ENCODE measurements at places on chromosomes 7 and 10.
A peak's percentile ranks its signal among the peaks of the same experiment; 100 is the strongest.

GRCh38 chr7:79281426-79281825 is 172.0 kb downstream of the MAGI2 start:
- DNase-seq, result no peak

DNA sequence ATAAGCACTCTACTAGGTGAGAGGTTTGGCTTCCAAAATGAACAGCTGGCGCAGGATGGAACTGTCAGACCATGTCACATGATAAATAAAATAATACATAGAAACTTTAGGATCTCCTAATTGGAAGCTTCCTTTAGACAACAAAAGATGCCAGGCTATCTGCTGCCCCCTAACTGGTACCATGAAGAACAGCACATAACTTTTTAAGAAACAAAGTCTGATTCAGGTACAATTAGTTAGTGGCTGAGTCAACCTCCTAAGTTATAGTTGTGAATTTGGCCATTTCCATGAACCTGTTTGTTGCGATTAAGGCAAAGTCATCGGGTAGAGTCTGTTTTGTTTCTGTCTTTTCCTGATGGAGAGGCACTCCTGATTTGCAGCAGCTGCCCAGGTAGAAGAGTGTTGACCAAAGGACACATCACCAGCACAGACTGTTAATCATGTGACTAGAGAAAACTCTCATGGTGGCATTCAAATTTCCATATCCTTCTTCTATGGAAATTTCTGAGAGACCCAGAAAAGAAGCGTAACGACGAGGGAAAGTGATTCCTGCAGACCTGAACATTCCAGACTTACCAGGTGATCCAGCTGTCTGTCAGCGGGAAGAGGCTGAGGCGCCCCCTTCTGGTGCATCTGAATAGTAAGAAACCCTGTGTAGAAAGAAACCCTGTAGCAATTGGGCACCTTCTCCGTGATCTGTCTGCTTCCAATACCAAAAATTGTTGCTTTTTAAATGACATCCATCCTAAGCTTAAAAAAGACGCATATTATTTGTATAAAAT is 8.6 kb upstream of the INHBA start:
- no peak for DNase-seq

- no peak for DNase-seq
Measured at GRCh38 chr10:130964771-130965170, 346.8 kb downstream of the TCERG1L start.

GRCh38 chr7:157520249-157520648 is 183.4 kb downstream of the DNAJB6 start:
- no peak for DNase-seq

GRCh38 chr7:151381348-151382078 is 28.3 kb downstream of the WDR86 start:
- no peak for DNase-seq

- no peak for DNase-seq
Measured at GRCh38 chr7:47786557-47787248, 161.6 kb downstream of the PKD1L1 start.

DNA sequence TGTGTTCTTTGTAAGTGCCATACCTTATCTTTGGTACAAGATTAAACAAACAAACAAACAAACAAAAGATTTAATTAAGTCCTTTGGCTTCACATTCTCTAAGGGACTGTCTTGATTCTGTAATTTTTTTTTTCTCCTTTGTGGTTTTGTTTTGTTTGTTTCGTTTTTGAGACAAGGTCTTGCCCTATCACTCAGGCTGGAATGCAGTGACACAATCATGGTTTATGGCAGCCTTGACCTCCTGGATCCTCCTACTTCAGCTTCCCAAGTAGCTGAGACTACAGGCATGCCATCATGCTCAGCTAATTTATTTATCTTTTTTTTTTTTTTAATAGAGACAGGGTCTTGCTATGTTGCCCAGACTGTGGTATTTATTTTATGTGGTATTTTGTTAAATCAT is 165.8 kb downstream of the LRRC4 start:
- no peak for DNase-seq

DNA sequence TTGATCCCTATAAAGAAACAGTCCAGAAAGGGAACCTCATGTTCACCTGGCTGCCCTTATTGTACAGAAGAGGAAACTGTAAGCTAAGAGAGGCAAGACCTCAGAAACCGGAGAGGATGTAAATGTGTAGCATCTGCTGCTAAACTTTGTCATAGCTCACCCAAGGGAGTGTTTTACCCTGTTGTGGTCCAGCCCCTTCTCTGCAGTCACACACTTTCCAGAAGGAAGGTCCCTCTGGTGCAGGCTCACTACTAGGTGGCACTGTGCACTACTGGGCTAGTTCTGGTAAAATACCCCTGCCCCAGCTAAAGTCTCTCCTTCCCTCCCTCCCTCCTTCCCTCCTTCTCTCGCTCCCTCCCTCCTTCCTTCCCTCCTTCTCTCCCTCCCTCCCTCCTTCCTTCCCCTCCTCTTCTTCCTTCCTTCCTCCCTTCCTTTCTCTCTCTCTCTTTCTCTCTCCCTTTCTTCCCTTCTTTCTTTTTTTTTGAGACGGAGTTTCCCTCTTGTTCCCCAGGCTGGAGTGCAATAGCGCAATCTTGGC is 42.5 kb upstream of the LCOR start:
- no peak for DNase-seq

DNA sequence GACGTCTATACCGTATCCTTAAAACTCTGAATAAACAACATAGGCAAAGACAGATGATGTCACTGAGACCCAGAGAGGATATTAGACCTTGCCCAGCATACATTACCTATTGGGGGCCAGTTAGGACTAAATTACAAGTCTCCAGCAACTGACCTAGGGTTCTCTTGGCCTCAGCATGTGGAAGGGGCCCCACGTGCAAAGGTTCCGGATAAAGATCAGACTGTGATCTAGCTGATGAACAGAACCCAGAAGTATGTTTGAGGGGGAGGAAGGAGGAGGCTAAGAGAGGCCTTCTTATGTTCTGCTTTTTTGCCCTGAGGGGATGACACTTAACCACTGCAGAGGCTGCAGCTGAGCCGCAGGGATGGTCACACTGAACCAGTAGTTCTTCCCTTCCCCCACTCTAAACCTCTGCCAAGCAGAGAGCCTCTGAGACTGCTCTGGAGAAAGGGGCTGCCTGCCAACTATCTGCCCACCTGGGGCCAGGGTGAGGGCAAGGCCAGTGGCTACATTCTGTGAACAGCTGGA is 24.0 kb upstream of the KMT2C start:
- peak; percentile 58 for DNase-seq

GRCh38 chr7:146346096-146346495 is 229.5 kb downstream of the CNTNAP2 start:
- DNase-seq, result peak; percentile 35

- DNase-seq, result no peak
Measured at GRCh38 chr10:110404413-110404812, 93.3 kb upstream of the DUSP5 start.

- no peak for DNase-seq
Measured at GRCh38 chr10:110918269-110918642, 724 bp downstream of the BBIP1 start.

DNA sequence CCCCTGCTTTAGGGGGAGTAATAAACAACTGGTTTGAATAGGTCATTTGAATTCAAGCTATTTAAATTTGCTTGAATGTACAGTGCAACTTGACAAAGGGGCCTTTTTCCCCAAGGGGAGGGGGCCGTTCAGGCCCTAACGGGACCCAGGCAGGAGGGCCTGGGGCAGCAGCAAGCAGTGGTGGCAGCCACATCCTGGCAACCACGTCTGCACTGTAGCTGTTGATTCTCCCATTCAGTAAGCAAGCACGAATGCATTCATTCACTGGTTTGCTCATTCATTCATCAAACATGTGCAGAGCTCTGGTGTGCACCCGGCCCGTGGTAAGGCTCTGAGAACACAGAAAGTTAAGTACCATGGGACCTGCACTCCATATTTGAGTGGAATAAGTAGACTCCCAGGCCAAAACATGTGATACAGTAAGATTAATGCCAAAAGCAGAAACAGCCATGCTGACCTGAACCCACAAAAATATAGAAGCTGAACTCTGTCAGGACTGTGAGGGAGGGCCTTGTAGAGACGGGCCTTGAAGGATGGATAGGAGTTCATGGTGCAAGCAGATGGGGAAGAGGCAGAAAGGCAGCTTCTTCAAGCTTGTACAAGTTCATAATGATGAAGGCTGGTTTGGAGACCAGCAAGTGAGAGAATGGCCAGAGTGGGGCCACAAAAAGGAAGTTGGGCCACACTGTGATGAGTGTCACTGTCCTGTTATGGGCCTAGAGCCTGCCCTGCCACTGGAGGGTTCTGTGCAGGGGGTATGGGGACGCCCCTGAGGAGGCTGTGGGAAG is 29.3 kb upstream of the C10orf53 start:
- DNase-seq, result no peak

GRCh38 chr7:20172736-20173334 is 44.3 kb downstream of the MACC1 start:
- DNase-seq, result peak; percentile 76

DNA sequence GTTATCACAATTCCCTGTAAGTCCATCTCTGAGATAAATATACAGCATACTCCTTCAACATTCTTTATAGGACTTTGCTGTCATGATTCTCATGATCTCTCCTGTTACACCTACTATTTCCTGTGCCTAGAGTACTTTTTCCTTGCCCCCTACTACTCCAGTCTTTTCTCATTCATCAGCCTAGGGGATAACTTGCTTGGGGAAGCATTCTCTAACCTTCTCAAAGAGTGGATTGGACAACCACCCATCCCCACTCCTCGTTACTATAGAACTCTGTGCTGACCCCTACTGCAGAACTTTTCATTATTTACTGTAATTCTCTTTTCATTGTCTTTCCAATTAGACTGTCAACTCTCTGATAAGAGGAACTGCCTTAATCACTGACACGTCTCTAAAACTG is 57.4 kb upstream of the TFEC start:
- DNase-seq, result no peak

- DNase-seq, result no peak
Measured at GRCh38 chr7:139500770-139501138, 17.3 kb upstream of the KLRG2 start.

DNA sequence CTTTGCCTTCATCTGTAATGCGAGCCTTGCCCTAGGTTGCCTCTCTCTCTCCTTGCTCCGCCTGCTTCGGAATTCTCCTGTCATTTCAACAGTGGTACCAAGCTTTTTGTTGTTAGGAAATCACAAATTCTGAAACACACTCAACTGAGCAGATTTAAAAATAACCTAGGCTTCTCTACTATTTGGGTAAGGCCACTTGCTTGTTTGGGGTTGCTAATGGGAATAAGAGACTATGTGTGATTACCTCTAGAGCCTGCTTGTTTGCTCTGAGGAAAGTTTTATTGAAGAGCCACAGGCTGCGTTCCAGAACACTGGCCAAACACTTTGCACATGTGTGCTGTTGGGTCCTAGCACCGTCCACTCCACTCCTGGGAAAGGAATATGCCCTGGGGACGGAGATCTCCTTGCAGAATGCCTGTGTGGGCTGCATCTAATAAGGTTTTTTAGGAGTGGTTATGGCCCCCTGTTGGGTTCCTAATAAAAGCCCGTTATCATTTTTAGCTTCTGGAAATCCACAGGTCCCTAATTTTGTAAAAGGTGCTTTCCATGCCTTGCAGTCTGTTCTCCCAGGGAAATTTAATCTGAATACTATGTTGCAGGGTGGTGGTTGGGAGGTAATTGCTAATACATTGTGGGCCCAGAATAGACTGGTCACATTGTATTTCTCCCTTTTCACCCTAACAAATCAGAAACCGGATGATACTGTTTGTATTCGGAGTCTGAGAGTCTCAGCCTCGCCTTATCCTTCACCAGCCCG is 68.7 kb upstream of the KLF6 start:
- no peak for DNase-seq

- no peak for DNase-seq
Measured at GRCh38 chr7:127959770-127960169, 71.5 kb downstream of the LRRC4 start.

- no peak for DNase-seq
Measured at GRCh38 chr10:108779501-108779900, 1143.8 kb downstream of the XPNPEP1 start.

GRCh38 chr10:121188005-121188404 is 336.8 kb downstream of the WDR11 start:
- DNase-seq, result no peak

DNA sequence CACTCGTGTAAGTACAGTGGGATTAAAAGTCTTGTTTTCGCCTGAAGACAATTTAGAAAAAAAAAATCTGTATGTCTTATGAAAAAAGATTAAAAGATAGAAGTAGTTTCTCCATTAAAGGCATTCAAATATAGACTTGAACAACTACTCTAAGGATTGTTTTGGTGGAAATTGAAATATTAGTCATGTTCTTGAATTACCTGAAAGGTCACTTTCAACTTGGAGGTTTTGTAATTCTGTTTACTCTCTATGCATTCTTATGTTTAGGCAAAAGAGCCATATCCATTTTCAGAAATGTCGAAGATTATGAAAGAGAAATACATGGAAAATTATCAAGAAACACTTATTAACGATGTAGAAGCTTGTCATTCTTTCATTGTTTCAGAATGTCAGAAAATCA is 373.7 kb downstream of the ARL4A start:
- no peak for DNase-seq

- no peak for DNase-seq
Measured at GRCh38 chr7:155373359-155374273, 75.9 kb downstream of the INSIG1 start.

DNA sequence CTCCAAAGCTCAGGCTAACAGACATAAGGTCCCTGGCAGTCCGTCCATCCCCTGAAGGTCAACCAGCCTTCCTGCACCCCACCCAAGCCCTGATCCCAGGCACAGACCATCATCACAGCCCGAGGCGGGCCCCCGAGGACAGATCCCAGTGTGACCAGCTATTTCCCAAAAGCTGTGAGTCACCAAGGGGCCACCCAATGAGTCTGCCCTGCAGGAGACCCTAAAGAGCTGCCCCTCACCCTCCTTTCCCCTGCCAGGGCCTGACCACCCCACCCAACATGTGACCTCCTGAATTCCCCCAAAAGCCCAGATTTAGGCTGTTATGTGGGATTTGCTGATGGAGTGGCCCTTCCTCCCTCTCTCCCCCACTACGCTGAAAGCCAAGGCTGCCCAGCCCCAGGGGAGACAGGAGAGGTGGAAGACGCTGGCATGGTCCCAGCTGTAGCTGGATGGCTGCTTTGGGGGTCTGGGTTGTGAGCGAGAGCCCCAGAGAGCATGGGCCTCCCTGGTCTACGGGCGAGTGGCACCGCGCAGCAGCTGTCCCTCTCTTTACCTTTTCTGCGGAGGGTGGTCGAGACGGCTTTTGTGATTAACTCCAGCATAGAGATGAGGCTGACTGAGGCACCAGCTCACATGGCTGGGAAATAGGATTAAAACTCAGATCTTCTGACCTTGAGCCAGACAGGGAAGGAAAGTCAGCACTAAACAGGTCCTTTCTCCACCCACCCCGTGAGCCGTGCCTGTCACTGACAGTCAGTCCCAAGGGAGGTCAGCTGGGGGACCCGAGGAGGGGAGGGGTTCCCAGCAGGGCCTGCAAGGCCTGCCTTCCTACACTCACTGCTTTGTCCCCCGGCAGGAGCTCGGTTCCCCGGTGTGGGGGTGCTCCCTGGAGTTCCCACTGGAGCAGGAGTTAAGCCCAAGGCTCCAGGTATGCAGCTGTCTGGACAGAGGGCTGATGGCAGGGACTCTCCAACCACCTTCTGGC is 16.7 kb downstream of the ELN start:
- DNase-seq, result no peak

- no peak for DNase-seq
Measured at GRCh38 chr7:37604078-37604477, 79.5 kb upstream of the GPR141 start.
